Colonic mucosa (tissue), 4 donors: ENCODE measurements at places on chromosomes 16 and 17. TPM values are rescaled to one million over a fixed set of nuclear protein-coding genes. Genes with fewer than 3 reads are reported as not detected.

The ORC6 gene
- total RNA-seq, result 6.8 TPM

The CCDC200 gene
- not detected for total RNA-seq

The CD300E gene
- total RNA-seq, result not detected

- no peak overlapping the region for H3K4me3 ChIP-seq
- no peaks in the 10 kb centered on the region for H3K36me3 ChIP-seq
- H3K4me1 ChIP-seq, result peaks cover 3% of the 10 kb centered on the region
- no peak for DNase-seq
Measured at GRCh38 chr17:48483471-48484131, 47.2 kb downstream of the HOXB1 start.

DNA sequence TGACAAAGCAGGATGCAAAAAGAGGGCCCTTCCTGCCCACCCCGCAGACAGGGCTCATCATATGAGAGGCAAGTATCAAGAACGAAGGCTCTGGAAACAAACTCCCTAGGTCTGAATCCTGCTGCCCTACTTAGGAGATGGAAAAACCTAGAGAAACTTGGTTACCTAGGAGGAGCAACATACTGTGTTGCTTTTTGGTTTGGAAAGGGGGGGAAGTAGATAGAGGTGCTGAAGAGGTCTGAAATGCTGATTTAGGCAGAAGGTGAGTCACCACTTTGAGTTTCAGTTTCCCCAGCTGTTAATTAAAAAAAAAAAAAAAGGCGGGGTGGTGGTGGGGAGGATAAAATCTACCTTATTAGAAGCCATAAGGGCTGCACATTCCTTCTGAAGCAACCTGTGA lies 1.5 kb downstream of the N4BP1 start:
- DNase-seq, result no peak
- peak overlapping the region; percentile 91 for H3K27ac ChIP-seq
- H3K4me3 ChIP-seq, result peak overlapping the region; percentile 79

GRCh38 chr16:86968866-86969265 lies 348.3 kb downstream of the C16orf95 start:
- H3K36me3 ChIP-seq, result no peaks in the 10 kb centered on the region
- no peak overlapping the region for H3K4me3 ChIP-seq
- H3K27ac ChIP-seq, result no peak overlapping the region
- no peaks in the 10 kb centered on the region for H3K27me3 ChIP-seq

DNA sequence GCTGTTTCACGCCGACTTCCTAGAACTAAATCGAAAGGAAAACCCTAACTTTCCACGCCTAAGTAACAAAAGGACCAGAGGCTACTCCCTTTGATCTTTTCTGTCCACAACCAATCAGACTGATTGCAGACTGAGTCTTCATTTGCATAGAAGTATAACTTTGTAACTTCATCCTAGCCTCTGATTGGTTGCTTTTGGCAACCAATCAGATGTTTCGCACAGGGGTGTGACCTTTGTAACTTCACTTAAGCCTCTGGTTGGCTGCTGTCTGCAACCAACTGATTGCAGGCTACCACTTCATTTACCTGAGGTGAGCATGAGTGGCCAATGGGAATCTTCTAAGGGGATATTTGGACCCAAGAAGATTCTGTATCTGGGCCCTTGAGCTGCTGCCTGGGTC lies 17.4 kb upstream of the ICAM2 start:
- no peak overlapping the region for H3K27ac ChIP-seq
- H3K4me3 ChIP-seq, result no peak overlapping the region
- DNase-seq, result no peak
- H3K4me1 ChIP-seq, result no peaks in the 10 kb centered on the region

DNA sequence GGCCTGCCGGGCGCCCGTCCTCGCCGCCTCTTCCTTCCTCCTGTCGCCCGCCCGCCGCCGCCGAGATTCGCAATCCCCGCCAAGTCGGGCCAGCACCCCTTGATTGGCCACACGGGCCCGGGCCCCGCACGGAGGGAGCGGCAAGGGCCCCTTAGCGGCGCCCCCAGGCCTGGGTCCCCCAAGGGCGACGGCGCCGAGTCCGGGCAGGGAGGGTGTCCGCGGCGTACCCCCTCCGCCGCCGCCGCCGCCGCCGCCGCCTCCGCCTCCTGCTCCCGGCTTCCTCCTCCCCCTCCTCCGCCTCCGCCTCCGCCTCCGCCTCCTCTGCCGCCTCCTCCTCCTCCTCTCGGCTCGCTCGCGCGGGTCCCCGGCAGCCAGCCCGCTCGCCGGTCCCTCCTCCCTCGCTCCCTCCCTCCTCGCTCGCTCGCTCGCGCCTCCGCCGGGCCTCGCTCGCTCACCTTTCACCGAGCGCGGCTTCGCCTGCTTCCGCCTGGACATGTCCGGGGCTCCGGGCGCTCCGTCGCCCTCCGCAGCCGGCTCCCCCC lies 561 bp downstream of the ZNF423 start:
- H3K27me3 ChIP-seq, result no peaks in the 10 kb centered on the region
- H3K36me3 ChIP-seq, result no peaks in the 10 kb centered on the region
- peak; percentile 88 for DNase-seq
- H3K4me1 ChIP-seq, result no peaks in the 10 kb centered on the region
- peak overlapping the region; percentile 87 for H3K27ac ChIP-seq
- H3K4me3 ChIP-seq, result peak overlapping the region; percentile 59

- H3K27me3 ChIP-seq, result no peaks in the 10 kb centered on the region
- H3K36me3 ChIP-seq, result no peaks in the 10 kb centered on the region
- no peak overlapping the region for H3K27ac ChIP-seq
- no peak overlapping the region for H3K4me3 ChIP-seq
Measured at GRCh38 chr17:77754956-77755355, 203.5 kb upstream of the TNRC6C start.
